ENCODE measurements at places on chromosomes 12 and 14.

GRCh38 chr12:52036587-52037171 is 14.6 kb upstream of the NR4A1 start:
- DNase-seq, result peak; percentile 56

DNA sequence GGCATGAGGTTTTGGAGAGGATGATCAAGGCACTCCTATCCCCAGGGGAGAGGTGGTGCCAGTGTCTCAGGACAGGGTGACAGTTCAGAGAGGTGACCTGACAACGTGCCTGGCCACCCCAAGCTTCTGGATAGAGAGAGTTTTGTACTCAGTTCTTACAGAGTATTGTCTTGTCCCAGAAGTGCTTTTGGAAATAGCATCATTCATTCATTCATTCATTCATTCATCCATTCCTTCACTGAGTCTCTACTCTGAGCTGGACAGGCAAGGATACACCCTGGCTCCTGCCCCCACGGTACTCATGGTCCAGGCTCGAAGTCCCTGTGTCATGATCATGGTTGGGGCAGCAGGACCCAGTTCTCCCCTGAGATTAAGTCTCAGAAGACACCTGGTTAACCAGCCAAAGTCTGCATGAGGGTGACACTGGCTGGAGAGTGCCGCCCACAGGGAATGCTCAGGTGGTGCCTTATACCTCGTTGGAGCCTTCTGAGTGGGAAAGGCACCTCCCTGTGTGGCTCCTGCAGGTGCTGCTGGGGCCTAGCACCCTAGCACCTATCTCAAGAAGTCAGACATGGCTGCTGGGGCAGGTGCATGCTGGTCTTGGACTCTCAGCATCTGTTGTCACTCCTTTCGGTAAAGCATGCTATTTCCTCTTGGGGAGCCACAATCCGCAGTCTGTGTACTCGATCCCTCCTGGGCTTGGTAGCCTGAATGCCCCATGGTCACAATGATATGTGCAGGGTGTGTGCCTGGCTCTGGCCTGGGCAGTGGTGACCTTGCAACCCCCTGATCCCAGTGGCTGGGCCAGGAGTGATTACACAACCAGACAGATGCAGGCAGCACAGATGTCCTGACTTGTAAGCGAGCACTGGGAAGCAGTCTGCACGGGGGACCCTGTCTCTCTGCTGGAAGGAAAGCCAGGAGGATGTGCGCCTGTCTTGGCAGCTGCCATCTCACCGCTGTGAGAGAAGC is 57.8 kb downstream of the C14orf132 start:
- no peak for DNase-seq

- DNase-seq, result no peak
Observed at GRCh38 chr14:34620115-34620514, 9.8 kb downstream of the SNX6 start.

DNA sequence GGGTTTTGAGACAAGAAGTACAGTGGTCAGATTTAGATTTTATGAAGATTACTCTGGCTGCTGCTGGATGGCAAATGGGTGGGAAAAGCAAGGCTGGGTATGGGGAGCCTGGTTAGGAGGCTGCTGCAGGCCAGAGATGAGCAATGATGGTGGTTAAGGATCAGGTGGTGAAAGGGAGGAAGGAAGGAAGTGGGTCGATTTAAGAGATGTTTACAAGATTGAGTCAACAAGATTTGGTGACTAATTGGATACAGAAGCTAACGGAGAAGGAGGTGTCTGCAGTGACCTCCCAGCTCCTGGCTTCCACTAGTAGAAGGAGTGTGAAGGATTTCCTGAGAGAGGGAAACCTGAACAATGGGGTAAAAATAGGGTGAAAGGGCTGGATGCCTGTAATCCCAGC is 18.7 kb downstream of the NOS1 start:
- DNase-seq, result no peak

- DNase-seq, result no peak
Observed at GRCh38 chr12:113154351-113154973, 4.9 kb downstream of the CFAP73 start.

DNA sequence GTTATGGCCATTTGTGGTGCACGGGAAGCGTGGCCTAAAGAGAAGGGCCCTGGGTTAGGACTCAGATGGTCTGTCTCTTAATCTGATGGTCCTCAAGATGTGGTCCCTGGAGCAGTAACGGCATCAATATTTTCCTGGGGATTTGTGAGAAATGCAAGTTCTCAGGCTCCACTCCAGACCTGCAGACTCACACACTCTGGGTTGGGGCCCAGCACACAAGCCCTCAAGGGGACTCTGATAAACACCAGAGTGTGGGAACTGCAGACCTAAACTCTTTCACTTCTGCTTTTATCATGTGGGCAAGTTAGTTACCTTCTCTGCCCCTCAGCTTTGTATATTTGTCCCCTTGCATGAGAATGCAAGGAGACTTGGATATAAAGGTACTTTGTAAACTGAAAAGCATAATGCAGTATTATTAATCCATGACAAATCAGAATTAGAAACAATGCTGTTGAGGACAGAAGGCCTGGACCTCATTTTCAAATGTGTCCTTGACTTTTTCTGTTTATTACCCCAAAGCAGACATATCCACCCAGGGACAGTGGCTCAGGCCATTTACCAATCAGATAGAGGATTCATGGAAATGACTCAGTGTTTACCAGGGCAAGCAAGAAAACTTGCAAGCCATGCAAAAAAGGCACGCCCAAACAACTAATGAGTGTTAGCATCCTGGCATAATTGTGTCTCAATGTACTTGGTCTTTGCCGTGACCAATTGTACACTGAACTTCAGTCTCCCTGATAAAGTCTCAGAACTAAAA is 157.0 kb downstream of the ASCL1 start:
- DNase-seq, result no peak

DNA sequence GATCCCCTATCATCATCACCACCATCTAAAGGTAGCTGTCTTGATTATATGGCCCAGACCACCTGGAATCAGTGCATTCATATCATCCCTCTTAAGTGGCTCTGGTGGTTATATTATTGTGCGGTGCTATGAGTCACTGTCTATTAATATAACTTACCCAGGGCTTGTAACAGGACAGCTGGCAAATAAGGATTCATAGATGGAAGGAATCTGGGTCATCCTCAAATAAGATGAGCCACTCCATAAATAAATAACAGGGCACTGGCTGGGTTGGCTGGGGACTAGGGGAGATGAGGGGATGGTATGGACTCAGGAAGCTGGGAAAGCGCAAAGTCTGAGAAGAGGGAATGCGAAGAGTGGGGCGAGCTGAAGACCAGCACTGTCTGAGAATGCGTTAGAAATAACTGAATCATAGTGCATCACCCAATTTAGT is 216.1 kb downstream of the NUAK1 start:
- no peak for DNase-seq

GRCh38 chr12:81596558-81596957 is 162.6 kb downstream of the PPFIA2 start:
- DNase-seq, result no peak

DNA sequence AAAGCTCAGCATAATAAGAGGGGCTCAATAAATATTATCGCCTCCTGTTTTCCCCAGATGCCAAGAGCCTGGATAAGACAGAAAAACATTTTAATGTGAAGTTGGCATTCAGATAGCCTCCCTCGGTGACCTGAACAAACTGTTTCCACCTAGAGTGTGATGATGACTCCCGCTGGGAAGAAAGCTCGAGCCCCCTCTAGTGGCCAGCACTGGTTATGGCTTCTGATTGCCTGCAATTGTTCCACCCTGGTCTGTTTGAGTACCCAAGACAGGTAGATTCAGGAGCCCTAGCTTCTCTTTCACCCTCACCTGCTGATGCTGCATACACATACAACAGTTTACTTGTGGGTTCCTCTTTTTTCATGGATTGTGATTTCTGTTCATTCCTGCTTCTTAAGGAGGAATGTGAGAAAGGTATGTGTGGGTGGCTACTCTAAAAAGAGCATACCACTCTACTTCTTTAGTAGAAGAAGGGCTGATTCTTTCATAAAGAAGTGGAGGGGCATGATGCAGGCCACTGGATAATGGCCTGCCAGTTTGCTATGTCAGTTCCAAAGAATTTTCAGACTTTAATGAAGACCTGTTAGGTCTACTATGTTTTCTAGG is 6.4 kb downstream of the ERG28 start:
- DNase-seq, result peak; percentile 55

GRCh38 chr12:96198965-96199364 is 4.8 kb downstream of the ELK3 start:
- DNase-seq, result no peak

GRCh38 chr14:47763188-47763854 is 87.9 kb upstream of the MDGA2 start:
- no peak for DNase-seq

- no peak for DNase-seq
Observed at GRCh38 chr12:87728931-87729593, 300.1 kb downstream of the C12orf50 start.

DNA sequence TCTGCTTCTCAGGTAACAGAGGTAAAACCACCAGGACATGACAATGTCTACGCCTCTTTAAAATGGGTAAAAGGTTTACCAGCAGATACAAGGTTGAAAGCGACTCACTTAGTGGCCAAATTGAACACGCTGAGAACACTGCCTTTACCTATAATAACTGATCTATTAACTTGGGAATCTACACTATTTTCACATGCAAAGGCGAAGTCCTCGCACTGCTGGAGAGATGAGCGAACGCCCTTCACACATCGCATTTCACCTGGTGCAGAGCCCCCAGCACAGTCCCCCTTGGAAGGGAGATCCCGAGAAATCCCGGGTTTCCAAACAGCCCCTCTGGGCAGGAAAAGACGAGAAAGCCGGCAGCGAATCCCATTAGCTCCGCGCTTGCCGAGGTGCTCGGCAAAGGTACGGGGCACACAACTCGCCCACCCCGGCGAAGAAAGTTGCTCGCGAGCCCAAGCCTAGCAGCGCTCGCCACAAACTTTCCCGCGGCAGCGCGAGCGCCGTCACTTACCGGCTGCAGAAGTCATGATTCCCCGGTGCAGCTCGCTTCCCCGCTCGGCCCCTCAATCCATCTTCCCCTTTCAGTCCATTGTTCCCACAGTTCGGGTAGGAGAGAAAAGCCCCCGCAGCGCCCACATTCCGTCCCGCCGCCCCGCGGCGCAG is 423 bp downstream of the FGD6 start:
- DNase-seq, result no peak

- DNase-seq, result no peak
Observed at GRCh38 chr14:95713596-95714371, at the start of gene TCL1A. TSS of gene TCL1A (minus strand) at chr14:95714125. CDS start at chr14:95714066, 59 bp downstream.

DNA sequence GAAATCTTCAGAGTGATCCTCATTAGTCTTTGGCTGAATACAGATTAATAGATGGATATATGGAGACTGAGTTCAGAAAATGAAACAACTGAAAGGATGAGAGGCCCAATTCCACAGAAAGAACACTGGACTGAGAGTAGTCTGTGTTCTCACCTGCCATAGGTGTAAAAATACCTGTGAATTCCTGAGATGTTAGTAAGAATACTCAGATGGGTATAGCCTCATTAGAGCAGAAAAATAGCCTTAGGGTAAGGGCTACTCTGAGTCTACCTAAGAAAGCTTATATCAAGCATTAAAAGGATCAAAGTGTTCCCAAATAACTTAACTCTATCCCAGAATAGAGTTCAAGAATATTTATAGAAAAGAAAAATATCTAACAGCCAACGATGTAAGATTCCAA is 1510.3 kb upstream of the SEL1L start:
- DNase-seq, result no peak

- DNase-seq, result no peak
Observed at GRCh38 chr12:69779928-69780327, 41.3 kb downstream of the RAB3IP start.

DNA sequence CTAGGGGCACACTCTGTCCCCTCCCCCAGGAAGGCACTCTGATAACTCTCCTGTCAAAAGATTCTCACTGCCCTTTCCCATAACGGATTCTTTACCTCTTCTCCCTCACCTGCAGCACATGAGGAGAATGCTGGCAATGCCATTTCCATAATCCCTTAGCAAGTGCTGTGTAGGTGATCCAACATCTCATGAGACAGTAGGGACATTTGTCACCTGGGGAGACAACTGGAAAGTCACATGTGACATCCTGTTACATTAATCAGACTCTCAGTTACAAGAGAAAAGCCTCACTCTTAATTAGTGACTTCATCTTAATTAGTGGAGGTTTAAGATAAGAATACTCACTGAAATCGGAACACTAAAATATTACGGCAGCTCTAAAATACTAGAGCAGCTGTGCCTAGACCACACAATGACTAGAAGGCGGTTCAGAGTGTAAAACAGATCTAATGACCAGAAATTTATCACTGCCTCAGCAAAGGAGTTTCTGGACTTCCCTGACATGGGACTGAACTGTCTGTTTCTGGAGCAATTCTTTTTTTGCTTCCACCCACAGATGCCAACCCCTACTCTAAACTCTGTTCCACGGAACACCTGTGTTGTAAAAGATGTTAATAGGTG is 75.1 kb downstream of the SPTSSA start:
- no peak for DNase-seq

GRCh38 chr14:79193689-79194477 is 1017.4 kb downstream of the DIO2 start:
- DNase-seq, result no peak

GRCh38 chr14:61891810-61892209 is 129.6 kb downstream of the SNAPC1 start:
- DNase-seq, result no peak

DNA sequence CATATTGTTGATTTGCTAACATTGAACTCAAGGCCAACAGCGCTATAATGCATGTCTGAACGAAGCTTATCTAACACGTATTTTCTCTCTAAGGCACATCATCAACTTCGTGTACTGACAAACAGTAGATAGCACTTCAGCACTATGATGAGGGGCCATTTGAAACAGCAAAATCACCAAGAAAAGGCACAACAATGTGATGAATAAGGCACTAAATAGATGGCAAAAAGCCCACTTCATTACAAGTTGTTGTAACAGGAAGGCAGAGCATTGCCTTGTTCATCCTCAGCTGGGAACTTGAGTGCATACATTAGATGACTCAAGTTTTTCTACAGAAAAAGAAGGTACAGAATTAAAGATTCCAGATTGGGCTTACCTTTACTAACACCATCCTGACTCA is 75.2 kb downstream of the LIN7A start:
- no peak for DNase-seq

DNA sequence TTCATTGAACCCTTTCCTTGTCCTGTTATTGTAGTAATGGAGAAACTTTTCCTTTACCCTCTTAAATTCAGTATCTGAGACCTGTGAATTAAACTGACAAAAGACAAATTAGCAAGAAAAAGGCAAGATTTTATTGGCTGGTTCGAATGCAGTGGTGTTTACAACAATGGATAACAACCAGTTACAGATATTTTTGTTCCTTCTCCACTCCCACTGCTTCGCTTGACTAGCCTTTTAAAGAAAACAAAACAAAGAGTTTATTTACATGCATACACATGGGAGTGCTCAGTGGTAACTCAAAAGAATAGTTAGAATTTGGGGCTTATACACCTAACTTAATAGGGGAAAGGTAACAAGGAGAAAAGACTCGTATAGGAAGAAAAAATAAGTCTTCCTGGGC is 37.0 kb upstream of the HECTD1 start:
- no peak for DNase-seq

- DNase-seq, result no peak
Observed at GRCh38 chr12:45464699-45465098, 248.8 kb downstream of the ANO6 start.

GRCh38 chr12:87332987-87333726 is 696.0 kb downstream of the C12orf50 start:
- no peak for DNase-seq

All from hippocampal formation (tissue), 2 donors.